ENCODE measurements at places on chromosomes 3 and 15.

DNA sequence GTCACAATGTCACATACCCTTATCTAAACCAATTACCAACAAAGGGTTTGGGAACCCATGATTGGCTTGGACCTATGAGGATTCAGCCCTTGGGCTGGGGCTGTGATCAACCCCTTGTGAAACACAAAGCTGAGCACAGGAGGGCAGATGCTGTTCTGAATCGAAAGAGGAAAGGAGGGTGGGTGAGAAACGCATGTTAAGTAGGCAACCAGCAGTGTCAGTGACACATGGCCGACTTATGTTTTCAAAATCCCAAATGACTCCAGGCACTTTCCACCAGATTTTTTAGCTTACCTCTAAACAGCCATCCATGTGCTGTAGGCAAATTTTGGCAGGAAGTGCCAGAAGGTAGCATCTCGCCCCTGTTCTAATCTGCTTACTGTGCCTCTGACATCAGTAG, 34.1 kb upstream of the KLHL25 start:
- H3K27ac ChIP-seq, result no peak overlapping the region
- no peak overlapping the region for H3K4me3 ChIP-seq
- no peaks in the 10 kb centered on the region for H3K36me3 ChIP-seq
- no peak for ATAC-seq

- H3K27ac ChIP-seq, result no peak overlapping the region
- no peaks in the 10 kb centered on the region for H3K27me3 ChIP-seq
- no peaks in the 10 kb centered on the region for H3K4me1 ChIP-seq
- H3K4me3 ChIP-seq, result no peak overlapping the region
- no peaks in the 10 kb centered on the region for H3K36me3 ChIP-seq
These were observed 51.0 kb upstream of the KLF13 start for GRCh38 chr15:31275331-31276262.

DNA sequence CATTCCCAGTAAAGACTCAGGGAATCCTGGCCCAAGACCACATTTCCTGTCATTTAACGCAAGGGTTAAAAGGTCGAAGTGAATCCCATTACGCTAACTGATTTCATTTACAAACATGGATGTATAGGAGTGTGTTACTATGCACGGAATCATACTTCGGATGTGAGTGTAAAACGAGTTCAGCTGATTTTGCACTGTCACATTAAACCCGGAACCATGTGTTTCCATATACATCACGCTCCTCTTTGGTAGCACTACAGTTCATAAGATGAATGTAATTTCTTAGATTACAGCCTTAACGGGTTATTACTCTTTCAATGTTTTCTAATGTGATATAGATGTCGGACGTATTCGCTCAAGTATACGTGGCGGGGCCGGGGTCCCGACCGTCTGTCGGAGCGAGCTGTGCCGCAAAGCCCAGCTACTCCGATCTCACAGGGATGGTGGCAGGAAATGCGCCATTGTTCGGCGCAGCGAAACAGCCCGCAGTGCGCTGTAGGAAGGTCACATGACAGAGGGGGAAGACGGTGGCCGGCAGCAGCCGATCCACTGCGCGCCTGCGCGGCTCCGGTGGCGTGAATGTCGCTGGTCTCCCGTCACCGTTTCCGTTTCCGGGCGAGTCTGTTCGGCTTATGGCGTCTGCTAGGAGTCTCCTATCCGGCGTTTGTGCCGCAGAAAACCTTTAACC, 97.3 kb downstream of the NPAP1 start:
- ATAC-seq, result peak; percentile 71
- H3K27ac ChIP-seq, result no peak overlapping the region
- peak overlapping the region; percentile 22 for H3K4me3 ChIP-seq
- H3K36me3 ChIP-seq, result no peaks in the 10 kb centered on the region

DNA sequence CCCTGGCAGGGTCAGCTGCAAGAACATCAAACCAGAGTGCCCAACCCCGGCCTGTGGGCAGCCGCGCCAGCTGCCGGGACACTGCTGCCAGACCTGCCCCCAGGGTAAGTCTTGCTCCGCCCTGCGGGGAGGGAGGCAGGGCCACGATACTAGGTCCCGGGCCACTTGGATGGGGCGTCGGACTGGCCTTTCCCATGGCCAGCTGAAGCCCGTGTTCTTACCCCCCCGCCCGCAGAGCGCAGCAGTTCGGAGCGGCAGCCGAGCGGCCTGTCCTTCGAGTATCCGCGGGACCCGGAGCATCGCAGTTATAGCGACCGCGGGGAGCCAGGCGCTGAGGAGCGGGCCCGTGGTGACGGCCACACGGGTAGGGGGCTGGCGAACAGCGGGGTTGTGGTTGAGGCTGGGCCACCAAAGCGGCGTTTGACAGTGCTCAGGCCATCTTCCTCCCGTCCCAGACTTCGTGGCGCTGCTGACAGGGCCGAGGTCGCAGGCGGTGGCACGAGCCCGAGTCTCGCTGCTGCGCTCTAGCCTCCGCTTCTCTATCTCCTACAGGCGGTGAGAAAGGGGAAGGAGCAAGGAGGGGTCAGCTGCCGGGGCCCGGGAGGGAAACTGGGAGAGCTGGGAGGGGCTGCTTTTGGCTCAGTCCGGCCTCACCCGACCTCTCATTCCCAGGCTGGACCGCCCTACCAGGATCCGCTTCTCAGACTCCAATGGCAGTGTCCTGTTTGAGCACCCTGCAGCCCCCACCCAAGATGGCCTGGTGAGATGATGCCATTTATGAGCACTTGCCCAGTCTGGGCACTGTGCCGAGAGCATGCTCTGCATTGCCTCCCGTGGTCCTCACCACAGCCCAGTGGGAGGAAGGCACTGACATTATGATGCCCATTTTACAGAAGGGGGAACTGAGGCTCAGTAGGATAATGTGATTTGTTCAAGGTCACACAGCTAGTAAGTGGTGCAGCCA, 1.7 kb downstream of the CHRD start:
- peaks cover 24% of the 10 kb centered on the region for H3K4me1 ChIP-seq
- no peak overlapping the region for H3K27ac ChIP-seq
- peaks cover 51% of the 10 kb centered on the region for H3K27me3 ChIP-seq
- no peak for ATAC-seq
- no peaks in the 10 kb centered on the region for H3K36me3 ChIP-seq
- no peak overlapping the region for H3K4me3 ChIP-seq

DNA sequence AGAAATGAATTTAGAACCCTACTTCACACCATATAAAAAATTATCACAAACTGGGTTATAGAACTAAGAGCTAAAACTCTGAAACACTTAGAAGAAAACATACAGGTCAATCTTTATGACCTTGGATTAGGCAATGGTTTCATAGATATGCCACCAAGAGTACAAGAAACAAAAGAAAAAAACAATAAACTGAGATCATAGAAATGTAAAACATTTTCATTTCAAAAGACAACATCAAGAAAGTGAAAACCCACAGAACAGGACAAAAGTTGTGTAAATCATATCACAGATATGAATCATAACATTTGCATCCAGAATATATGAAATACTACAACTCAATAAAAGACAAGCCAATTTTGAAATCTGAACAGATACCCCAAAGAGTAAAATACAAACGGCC, 72.4 kb downstream of the TBL1XR1 start:
- H3K4me1 ChIP-seq, result peaks cover 11% of the 10 kb centered on the region
- H3K4me3 ChIP-seq, result no peak overlapping the region
- no peaks in the 10 kb centered on the region for H3K36me3 ChIP-seq
- ATAC-seq, result no peak
- H3K27me3 ChIP-seq, result no peaks in the 10 kb centered on the region
- no peak overlapping the region for H3K27ac ChIP-seq

DNA sequence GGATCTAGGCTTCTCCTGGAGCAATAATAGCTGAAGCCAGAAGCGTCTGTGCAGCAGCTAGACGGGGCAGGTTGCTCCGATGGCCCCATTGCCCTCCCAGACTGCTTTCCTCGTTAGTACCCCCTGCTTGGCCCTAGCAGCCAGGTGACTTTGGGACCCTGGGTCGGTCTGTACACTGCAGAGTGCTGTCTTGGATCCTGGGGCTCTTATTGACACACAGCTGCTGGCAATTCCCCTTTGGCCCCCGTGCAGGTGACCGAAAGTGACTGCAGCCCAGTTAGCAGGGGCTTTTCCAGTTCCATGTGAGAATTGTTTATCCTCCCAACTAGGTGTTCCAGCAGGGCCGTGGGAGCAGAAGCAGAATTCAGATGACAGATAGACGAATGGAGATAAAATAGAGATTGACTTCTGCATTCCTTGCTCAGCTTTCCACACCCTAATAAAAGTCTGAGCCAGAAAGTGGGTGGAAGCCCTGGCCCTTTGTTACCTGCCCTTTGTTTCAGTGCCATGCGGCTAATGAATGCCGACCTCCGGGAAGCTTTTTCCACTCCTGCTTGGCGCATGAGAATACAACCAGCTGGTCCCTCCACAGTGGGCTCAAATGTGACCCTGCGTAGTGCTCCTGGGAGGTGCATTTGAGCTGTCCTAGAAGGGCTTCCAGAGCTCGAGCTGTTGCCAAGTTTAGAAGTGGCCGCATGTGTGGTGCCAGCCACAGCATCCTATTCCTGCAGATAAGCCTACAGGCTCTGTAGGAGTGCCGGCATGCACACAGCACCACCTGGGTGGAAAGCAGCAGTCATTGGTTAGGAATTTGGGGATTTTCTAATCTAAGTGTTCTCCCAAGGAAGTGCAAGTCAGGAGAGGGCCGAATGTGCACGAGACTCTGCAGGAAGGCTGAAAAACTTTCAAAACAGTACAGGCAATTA, 94.4 kb downstream of the SLCO3A1 start:
- peaks cover 55% of the 10 kb centered on the region for H3K4me1 ChIP-seq
- H3K36me3 ChIP-seq, result no peaks in the 10 kb centered on the region
- no peak overlapping the region for H3K4me3 ChIP-seq
- H3K27ac ChIP-seq, result peak overlapping the region; percentile 42

GRCh38 chr3:58341376-58341775, 8.7 kb downstream of the PXK start:
- H3K27ac ChIP-seq, result no peak overlapping the region
- H3K4me3 ChIP-seq, result no peak overlapping the region
- no peak for ATAC-seq
- H3K36me3 ChIP-seq, result no peaks in the 10 kb centered on the region
- no peaks in the 10 kb centered on the region for H3K27me3 ChIP-seq

DNA sequence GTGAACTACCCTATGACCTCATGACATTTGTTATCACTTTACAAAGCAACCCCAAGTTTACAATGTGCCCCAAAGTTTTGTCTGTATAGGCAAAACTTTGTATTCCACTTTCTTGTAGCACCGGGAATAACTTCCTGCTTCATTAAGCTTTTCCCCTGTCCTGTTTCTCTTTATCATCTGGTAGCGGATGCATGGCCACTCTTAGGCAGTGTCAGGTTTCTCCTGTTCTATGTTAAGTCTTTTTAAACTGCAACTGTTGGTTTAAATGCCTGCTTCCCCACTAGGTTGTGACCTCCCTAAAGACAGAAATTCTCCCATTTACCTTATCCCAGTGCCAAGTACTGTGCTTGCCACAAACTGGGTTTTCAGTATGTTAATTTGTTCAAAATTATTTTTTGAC, 433.6 kb upstream of the DPH6 start:
- ATAC-seq, result no peak
- H3K36me3 ChIP-seq, result no peaks in the 10 kb centered on the region
- no peak overlapping the region for H3K4me3 ChIP-seq
- peaks cover 12% of the 10 kb centered on the region for H3K4me1 ChIP-seq
- H3K27me3 ChIP-seq, result no peaks in the 10 kb centered on the region

DNA sequence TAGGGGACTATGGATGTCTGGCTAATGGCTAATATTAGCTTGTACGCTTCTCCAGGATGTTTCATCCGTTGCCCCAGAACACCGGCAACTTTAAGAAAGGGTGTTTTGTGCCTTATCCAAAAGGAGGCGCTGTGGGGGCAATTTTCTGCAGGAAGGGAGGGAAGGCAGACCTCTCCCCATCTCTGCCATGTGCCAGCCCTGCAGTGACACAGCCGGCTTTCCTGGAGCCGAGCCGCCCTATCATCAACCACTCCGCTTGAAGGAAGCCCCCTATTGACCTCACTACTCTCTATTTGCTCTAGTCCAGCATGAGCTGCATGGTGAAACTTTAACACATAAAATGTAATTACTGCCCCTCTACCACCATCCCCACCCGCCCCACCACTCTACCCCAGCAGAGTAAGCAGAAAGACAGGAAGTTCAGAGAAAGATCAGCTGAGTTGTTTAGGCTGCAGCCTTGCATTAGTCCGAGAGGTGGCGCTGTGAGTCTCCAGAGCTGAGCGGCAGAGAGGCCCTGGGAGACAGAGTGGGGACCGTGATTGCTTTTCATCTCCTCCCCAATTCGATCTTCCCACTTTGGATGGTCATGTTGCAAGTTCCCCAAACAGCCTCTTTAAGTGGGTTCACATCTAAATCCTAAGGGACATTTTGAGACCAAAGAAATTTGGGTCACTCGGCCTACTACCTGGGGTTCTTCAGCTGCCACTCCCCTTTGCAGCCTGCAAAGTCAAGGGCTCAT, 24.5 kb upstream of the RAD18 start:
- H3K36me3 ChIP-seq, result no peaks in the 10 kb centered on the region
- H3K4me1 ChIP-seq, result no peaks in the 10 kb centered on the region
- H3K27me3 ChIP-seq, result peaks cover 4% of the 10 kb centered on the region
- no peak overlapping the region for H3K27ac ChIP-seq

- no peaks in the 10 kb centered on the region for H3K4me1 ChIP-seq
- no peak for ATAC-seq
- H3K36me3 ChIP-seq, result no peaks in the 10 kb centered on the region
These were observed 372.7 kb downstream of the ROBO2 start for GRCh38 chr3:77412584-77412983.

DNA sequence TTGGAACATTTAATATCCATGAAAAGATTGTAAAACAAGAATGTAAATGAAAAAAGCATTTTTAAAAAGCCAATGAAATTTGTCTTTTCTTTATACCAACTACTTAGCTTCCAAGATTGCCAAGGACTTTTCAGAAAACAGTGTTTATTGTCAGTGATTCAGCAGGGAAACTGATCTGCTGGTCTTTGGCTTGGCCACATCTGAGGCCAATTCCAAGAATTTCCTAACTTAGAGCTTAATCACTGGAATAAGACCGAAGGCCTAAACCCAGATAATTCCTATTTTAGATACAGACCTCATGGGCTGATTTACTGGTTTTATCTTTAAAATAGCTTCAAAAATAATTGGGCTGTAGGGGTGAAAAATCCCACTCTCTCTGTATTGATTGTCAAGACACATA, 260.5 kb upstream of the RORA start:
- H3K36me3 ChIP-seq, result no peaks in the 10 kb centered on the region
- no peak overlapping the region for H3K4me3 ChIP-seq
- no peak for ATAC-seq
- H3K4me1 ChIP-seq, result no peaks in the 10 kb centered on the region
- no peak overlapping the region for H3K27ac ChIP-seq

DNA sequence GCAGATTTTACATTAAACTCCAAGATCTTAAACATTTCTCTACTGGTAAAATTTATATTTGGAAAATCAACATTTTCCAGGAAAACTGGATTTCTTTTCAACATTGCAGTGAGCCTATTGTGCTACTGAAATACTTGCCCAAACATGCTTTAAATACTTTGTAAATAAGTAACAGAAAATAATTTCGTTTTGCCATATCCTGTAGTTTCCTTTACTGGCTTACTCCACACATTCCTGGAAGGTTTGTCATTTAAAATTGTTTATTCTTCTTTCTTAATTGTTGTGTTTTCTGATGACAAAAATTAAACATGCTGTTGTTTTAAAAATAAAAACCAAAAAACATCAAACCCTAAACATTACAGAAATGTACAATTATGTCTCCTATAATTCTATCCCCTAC, 22.0 kb downstream of the ACAD11 start:
- ATAC-seq, result no peak
- H3K27ac ChIP-seq, result no peak overlapping the region

- H3K27me3 ChIP-seq, result no peaks in the 10 kb centered on the region
- ATAC-seq, result no peak
- no peaks in the 10 kb centered on the region for H3K4me1 ChIP-seq
- H3K4me3 ChIP-seq, result no peak overlapping the region
- no peaks in the 10 kb centered on the region for H3K36me3 ChIP-seq
These were observed 139.1 kb upstream of the LRIG1 start for GRCh38 chr3:66639809-66640356.

GRCh38 chr3:54999159-54999558, 71.3 kb upstream of the LRTM1 start:
- H3K4me1 ChIP-seq, result no peaks in the 10 kb centered on the region
- no peaks in the 10 kb centered on the region for H3K27me3 ChIP-seq
- H3K4me3 ChIP-seq, result no peak overlapping the region
- no peak overlapping the region for H3K27ac ChIP-seq

All from gastroesophageal sphincter (tissue), 4 donors.